ENCODE measurements at places on chromosomes 11 and 22. TPM values are rescaled to one million over a fixed set of nuclear protein-coding genes. Genes with fewer than 3 reads are reported as not detected.
A peak's percentile ranks its signal among the peaks of the same experiment; 100 is the strongest.

GRCh38 chr22:24744638-24745037 lies 29.9 kb downstream of the PIWIL3 start:
- H3K4me3 ChIP-seq: no peak overlapping the region
- H3K27ac ChIP-seq: no peak overlapping the region
- no peak for DNase-seq
- H3K27me3 ChIP-seq: no peaks in the 10 kb centered on the region
- H3K36me3 ChIP-seq: no peaks in the 10 kb centered on the region

DNA sequence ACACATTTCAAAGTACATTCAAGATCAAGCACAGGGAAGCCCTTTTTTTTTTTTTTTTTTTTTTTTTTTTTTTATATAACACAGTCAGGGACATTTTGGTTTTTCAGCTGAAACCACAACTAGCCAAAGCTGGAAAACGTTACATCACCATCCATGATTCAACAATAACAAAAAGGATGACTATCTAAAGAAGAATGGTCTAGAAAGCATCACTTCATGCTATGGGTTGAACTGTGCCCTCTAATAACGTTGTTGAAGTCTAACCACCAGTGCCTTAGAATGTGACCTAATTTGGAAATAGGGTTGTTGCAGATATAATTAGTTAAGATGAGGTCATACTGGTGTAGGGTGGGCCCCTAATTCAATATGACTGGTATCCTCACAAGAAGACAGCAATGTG lies 46.6 kb downstream of the MTMR2 start:
- DNase-seq: no peak
- H3K36me3 ChIP-seq: peaks cover 17% of the 10 kb centered on the region
- no peaks in the 10 kb centered on the region for H3K27me3 ChIP-seq

DNA sequence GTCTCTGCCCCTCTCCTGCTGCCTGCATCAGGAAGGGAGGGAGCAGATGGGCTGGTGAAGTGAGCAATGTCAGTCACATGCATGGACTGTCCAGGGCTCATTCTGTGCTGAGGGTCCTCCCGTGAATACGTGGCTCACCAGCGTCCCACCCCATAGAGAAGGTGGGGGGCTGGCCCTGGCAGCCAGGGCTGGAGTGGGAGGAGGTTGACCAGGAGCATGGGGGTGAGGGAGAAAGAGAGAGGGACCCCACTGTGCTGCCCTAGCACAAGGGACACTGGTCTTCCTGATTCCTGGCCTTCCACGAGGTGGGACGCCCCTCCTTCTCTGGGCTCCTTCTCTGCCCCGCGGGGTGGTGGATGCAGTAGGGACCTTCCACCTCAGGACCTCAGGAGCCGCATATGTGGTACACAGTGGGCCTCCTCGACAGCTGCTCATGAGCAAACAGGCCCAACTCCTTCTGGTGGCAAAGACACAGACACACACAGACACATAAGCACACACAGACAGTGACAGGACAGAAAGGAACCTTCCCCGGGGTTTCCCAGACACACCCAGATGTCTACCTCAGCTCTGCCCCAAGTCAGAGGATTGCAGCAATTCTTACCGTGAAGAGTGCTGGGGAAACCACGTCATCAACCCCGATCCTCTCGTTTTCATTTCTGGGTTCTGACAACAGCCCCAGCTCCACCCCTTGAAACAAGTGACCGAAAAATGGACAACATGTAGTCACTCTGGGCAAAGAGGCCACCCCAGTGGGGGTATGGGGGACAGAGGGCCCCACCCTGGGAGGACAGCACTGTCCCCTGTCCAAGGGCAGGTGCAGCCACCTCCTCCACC lies 3.6 kb upstream of the APOBEC3A start:
- H3K27me3 ChIP-seq: no peaks in the 10 kb centered on the region
- no peaks in the 10 kb centered on the region for H3K4me1 ChIP-seq
- H3K4me3 ChIP-seq: no peak overlapping the region
- H3K27ac ChIP-seq: no peak overlapping the region
- H3K36me3 ChIP-seq: no peaks in the 10 kb centered on the region
- DNase-seq: no peak

GRCh38 chr11:114163229-114163631 lies 103.7 kb downstream of the ZBTB16 start:
- H3K4me1 ChIP-seq: peaks cover 89% of the 10 kb centered on the region
- peak; percentile 83 for DNase-seq
- H3K36me3 ChIP-seq: peaks cover 6% of the 10 kb centered on the region
- peak overlapping the region; percentile 92 for H3K27ac ChIP-seq
- no peaks in the 10 kb centered on the region for H3K27me3 ChIP-seq

DNA sequence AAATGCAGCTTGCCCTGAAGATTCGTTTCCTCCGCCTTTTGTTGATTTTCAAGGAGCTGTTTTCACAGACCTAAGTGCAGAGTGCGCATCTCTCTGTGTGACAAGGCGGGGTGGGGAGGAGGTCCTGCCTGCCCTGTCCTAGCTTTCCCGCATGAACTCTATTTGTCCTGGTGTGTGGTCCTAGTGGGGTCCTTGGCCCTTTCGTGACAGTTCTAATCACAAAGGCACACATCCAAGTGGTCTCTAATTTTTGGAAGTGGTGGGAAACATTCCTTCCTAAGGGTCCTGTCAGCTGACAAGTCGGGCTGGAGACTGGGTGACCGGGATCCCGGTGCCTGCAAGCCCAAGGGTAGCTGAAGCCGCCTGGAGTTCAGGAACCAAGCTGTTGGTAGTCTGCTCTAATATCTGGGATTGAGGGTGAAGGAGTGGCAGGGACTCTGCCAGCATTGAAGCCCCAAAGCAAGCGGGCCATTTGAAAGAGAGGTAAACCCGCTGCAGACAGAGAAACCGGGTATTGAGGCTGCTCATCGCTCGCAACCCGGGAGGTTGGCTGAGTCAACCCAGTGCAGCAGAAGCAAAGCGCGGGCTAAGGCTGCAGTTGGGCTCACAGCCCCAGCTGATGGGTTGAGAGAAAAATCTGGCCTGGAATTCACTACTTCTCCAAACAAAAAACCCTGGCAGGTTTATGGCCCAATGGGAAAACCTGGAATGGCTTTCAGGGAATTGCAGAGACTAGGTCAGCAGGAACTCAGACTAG lies 28.1 kb upstream of the FBXO3 start:
- H3K27ac ChIP-seq: no peak overlapping the region
- peaks cover 6% of the 10 kb centered on the region for H3K4me1 ChIP-seq
- H3K36me3 ChIP-seq: no peaks in the 10 kb centered on the region
- H3K4me3 ChIP-seq: peak overlapping the region; percentile 1
- peaks cover 6% of the 10 kb centered on the region for H3K27me3 ChIP-seq
- DNase-seq: peak; percentile 68

- no peak overlapping the region for H3K27ac ChIP-seq
- DNase-seq: no peak
- H3K4me1 ChIP-seq: no peaks in the 10 kb centered on the region
- H3K27me3 ChIP-seq: peaks cover 4% of the 10 kb centered on the region
- H3K36me3 ChIP-seq: no peaks in the 10 kb centered on the region
These were observed 3.9 kb downstream of the CREB3L1 start for GRCh38 chr11:46281371-46281831.

Gene PPFIBP2
- 4.2 TPM for total RNA-seq
